Inflammatory macrophage treated with lipopolysaccharide for 1 hour (primary cell): ENCODE measurements at places on chromosomes 3 and 15.
A peak's percentile ranks its signal among the peaks of the same experiment; 100 is the strongest.

DNA sequence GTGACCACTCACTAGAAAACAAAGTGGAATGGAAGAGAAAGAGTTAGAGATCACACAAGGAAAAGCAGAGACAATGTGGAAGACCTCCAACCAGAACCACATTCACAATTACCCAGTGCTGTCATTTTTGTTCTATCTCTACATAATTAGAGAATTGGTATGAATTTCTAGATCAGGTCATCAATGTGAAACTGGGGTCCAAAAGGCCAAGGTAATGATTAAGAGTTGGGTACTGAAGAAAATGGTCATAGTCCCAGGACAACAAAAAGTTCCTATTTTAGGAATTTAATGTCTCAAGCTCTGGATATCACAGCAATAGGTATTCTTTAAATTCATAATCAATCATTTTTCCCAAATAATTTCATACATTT lies 84.7 kb upstream of the PPIB start:
- no peak for DNase-seq

DNA sequence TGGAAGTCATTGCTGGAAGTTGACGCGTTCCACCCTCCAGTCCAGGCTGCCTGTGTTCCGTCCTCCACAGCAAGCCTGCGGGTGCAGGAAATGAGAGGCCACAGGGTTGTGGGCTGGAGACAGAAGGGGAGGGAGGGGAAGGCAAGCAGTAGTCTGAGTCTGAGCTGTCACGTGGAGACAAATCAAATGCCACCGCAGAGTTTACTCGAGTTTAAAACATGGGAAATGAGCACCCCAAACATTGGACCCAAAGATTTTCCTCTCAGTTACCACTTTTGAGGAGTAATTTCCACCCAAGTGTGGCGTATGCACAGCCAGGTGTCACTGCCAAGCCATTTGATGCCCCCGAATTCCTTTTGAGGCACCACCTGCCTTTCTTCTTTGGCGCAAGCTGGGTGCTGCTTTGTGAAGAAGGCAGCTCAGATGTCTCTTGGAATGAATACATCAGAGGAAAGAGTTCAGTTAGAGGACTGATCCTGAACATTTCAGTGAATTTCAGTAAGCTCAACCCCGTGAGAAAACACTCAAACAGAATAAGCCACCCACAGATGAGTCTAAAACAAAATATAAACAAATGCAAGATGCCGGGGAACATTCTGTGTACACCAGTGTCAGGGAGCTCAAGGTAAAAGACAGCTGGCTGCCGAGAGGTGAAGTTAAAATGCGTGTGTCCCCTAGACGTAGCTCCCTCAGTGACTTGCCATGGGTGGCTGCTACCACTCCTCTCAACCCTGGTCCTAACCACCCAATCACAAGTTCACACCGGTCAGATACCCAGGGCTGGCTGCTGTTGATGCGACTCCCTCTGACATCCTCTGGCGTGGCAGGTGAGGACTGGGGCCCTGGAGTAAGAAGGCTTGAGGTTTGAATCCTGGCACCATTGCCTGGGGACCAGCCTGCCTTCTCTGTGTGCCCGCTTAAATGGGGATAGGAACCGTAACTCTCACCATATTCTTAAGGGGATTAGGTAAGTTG lies 203.8 kb downstream of the UACA start:
- DNase-seq: peak; percentile 35

DNA sequence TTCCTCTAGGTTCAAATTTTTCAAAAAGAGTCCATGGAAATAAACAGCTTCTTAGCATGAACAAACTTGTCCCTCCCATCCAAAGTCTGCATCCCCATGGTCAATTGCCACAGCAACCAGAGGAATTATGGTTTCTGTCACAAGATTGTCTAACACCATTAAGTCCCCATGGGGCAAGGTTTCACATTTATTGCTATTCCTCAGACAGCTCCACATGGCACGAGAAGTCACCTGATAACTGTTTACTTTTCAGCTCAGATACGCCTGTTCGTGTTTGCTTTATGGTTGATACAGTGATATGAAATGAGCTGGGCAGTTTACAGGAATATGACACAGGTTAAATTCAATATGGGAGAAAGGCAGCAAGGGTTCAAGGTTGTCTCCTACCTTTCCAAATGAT lies 37.9 kb upstream of the MUC13 start:
- DNase-seq: no peak

DNA sequence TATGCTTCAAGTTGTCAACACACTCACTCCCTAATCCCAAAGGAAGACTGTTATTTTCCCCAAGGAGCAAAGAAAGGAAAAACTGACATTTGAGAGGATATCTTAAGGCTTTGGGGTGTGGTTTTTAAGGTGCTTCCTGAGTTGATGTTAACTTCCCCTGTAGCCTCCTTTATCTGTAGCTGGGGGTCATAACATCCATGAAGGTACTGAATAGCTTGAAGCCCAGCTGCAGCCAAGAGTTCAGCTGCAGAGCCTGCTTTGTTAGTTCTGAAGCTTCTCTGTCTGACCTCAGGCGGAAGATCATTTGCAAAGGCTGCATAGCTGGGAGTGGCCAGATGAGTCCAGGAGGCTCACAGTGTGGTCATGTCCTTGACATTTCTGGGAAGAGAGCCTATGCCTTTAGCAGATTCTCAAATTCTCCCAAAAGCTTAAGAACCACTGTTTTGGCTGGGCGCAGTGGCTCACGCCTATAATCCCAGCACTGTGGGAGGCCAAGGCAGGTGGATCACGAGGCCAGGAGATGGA lies 165.4 kb downstream of the SV2B start:
- no peak for DNase-seq

- no peak for DNase-seq
These were observed 7.4 kb downstream of the NOX5 start for GRCh38 chr15:69021895-69022294.

DNA sequence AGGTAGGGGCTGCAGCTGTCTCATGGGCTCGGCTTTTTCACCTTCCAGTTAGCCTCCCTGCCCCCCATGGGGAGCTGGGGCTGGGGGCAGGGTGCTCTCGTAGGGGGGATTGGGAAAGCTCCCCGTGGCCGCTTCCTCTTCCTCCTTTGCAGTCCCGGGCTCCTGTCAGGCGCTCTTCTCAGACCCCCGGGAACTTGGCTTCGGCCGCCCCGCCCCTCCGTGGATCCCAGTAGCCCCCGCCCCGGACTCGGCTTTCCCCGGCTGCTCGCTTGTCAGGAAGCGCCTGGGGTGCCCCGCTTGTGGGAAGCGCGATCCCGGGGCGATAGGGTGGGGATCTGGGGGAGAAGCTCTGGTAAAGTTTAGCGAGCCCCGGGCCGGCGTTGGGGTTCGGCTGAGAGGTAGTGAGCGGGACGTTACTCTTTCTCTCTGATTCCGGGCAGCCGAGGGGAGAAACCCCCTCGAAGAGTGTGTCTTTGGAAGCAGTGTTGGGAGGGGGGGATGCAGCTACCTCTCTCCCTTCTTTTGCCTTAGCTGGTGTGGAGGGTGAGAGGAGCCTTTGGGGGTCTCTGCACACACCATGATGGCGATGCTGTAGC lies 611 bp downstream of the PIAS1 start:
- DNase-seq: peak; percentile 81

- no peak for DNase-seq
These were observed 389.0 kb upstream of the THBS1 start for GRCh38 chr15:39191871-39192291.

DNA sequence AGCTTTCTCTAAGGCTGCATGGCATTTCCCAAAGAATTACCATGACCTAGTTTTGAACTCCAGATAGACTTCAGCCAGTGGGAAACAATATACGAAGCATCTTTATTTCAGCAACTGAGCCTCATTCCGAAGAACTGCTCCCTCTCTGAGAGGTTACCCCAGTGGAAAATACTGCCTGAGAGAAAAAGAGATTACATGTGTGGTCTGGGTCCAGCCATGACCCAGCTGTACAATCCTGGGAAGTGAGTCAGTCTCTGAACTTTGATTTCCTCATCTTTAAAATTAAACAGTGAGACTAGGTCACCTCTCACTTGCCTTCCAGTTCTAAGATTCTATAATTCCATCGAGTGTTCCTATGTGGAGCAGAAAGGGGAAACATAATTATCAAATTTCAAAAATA lies 42.4 kb downstream of the TNIK start:
- no peak for DNase-seq
